ENCODE measurements at places on chromosomes 6 and 20. TPM values are rescaled to one million over a fixed set of nuclear protein-coding genes. Genes with fewer than 3 reads are reported as not detected.

Gene COL21A1
- 1.1 TPM for total RNA-seq

Gene DEFB132
- total RNA-seq = 9.2 TPM

Gene KCNK15
- 8.8 TPM for total RNA-seq

Gene SALL4
- 0.09 TPM for total RNA-seq

Gene MYL9
- total RNA-seq = 86.5 TPM

Gene RPP40
- total RNA-seq = 6.0 TPM

Gene GPR63
- total RNA-seq = 1.7 TPM

Gene ADAM33
- 94.4 TPM for total RNA-seq

Gene ADGRB3
- 4.4 TPM for total RNA-seq

Gene APCDD1L
- 0.19 TPM for total RNA-seq

Gene NKX2-2
- total RNA-seq = not detected

Gene MRPS10
- total RNA-seq = 23.3 TPM

Gene MEP1A
- not detected for total RNA-seq

Gene LY6G6D
- total RNA-seq = not detected

Gene PTCRA
- 0.72 TPM for total RNA-seq

Gene TFAP2C
- 11.6 TPM for total RNA-seq

Gene ECT2L
- not detected for total RNA-seq

Gene TREM2
- not detected for total RNA-seq

Gene CEP43
- 12.2 TPM for total RNA-seq

Gene MUCL3
- not detected for total RNA-seq

Gene DDO
- 2.4 TPM for total RNA-seq

Gene MACROD2
- total RNA-seq = 54.1 TPM

Gene TP53INP2
- total RNA-seq = 8.6 TPM

Gene PACRG
- not detected for total RNA-seq

Gene OR2J3
- total RNA-seq = not detected

Gene MYCT1
- 19.5 TPM for total RNA-seq

Gene SLPI
- 505 TPM for total RNA-seq

Gene TP53TG5
- total RNA-seq = not detected

Gene BAG2
- 6.6 TPM for total RNA-seq

Gene PGC
- not detected for total RNA-seq

Gene SIRPD
- total RNA-seq = not detected

Gene EEF1A2
- 2.8 TPM for total RNA-seq

Gene BPIFB2
- not detected for total RNA-seq

Gene TNFRSF21
- total RNA-seq = 68.5 TPM

Gene FILIP1
- 3.0 TPM for total RNA-seq

Gene CALHM4
- total RNA-seq = not detected

Gene OLIG3
- total RNA-seq = not detected

Gene KIAA0408
- 4.7 TPM for total RNA-seq

Gene TULP4
- total RNA-seq = 90.2 TPM

Gene ENPP1
- total RNA-seq = 10.9 TPM

Gene MOCS1
- 66.0 TPM for total RNA-seq

Gene SPDEF
- total RNA-seq = not detected

Gene FOXC1
- 10.1 TPM for total RNA-seq

Gene RFX6
- not detected for total RNA-seq

Gene CAGE1
- not detected for total RNA-seq
